ENCODE measurements at places on chromosomes 3 and 15. TPM values are rescaled to one million over a fixed set of nuclear protein-coding genes. Genes with fewer than 3 reads are reported as not detected.

DNA sequence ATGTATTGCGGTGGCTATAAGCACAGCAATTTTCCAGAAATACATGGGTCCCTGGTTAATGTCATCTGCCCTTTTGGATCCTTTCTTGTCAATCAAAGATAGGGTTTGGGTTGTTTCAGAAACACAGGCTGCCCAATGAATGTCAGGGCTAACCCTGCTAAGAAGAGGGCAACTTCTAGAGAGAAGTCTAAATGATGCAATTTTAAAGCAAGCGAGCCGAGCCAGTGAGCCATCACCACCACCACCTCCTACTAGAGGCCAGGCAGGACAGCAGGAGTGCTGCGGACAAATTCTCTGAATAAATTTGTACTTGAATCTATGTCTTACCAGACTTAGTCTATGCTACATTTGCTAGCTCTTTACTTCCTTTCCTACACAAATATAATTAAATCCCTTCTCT, 248.4 kb downstream of the CTNNB1 start:
- no peak for DNase-seq

DNA sequence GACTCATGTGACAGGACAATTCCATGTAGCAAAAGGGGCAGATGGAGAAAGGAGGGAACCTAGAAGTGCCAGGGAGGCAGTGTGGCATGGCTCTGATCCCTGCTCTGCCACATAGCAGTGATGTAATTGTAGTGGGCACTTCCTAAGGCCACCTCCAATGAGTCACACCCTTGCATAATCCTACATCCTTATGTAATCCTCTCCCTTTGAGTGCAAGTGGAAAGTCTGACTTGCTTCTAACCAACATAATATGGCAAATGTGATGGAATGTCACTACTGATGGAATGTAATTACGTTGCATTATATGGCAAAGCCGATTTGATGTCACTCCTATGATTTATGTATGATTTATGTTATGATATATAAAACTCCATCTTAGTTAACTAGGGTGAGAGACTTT, 72.9 kb upstream of the ATP2C1 start:
- DNase-seq = no peak

DNA sequence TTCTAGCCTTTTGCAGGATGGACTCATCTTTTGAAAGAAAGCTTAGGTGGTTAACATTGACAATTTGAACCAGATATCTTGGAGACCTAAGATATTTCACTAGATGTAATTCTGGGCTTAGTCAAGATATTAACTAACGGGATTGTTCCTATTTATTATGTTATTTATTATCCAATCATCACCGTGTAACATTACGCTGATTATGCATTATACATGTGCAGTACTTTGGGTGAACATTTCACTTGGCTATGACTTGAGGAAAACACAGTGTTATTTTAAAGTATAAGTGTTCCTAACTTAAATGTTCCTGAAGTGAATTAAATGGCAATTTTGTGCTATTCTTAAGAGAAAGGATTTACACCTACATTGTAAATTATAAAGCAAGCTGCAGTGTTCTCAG, 574.5 kb upstream of the KCNMB2 start:
- DNase-seq = no peak

DNA sequence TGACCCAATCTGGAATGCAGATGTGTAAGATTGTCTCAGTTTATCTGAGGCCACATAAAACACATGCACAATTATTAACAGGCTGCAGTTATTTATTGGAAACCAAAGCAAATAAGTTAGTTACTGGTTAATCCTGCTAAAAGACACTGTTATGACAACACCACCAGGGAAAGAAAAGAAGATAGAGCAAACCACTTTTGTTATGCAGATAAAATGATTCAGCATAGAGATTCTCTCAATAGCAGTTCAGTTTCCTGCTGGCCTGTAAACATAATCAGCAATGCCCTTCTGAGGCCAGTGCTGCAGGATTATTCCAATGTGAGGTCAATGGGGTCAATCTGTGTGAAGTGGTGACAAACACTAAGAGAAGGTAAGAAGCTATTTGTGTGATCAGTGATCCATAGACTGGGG, 244.4 kb downstream of the ZBTB20 start:
- no peak for DNase-seq

DNA sequence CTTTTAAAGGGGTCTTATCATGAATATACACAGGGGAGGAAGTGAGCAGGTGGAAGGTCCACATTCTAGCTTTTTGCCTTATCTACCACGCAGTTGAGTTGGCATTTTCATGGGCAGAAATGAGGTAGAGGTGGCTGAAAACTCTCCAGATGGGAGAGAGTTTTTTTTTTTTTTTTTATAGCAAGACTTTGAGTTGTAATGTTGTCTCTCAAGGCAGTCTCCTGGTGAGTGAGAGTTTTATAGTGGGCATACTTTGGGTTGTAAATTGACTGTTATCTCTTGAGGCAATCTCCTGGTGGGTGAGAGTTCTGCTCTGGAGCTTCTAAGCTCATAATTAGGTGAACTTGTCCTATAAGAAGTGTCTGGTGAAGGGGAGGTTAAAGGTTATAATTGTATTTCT, 191.7 kb upstream of the NAALADL2 start:
- no peak for DNase-seq

- no peak for DNase-seq
These were observed 151.2 kb downstream of the FOXP1 start for GRCh38 chr3:71432044-71432975.

- DNase-seq = peak; percentile 30
These were observed 583.9 kb downstream of the NTRK3 start for GRCh38 chr15:87672309-87673288.

- no peak for DNase-seq
These were observed 47.6 kb upstream of the PRICKLE2 start for GRCh38 chr3:64272842-64273241.

- DNase-seq = no peak
These were observed 7.8 kb downstream of the DCBLD2 start for GRCh38 chr3:98893740-98894139.

GRCh38 chr3:13475871-13476590, 4.1 kb upstream of the HDAC11 start:
- no peak for DNase-seq

DNA sequence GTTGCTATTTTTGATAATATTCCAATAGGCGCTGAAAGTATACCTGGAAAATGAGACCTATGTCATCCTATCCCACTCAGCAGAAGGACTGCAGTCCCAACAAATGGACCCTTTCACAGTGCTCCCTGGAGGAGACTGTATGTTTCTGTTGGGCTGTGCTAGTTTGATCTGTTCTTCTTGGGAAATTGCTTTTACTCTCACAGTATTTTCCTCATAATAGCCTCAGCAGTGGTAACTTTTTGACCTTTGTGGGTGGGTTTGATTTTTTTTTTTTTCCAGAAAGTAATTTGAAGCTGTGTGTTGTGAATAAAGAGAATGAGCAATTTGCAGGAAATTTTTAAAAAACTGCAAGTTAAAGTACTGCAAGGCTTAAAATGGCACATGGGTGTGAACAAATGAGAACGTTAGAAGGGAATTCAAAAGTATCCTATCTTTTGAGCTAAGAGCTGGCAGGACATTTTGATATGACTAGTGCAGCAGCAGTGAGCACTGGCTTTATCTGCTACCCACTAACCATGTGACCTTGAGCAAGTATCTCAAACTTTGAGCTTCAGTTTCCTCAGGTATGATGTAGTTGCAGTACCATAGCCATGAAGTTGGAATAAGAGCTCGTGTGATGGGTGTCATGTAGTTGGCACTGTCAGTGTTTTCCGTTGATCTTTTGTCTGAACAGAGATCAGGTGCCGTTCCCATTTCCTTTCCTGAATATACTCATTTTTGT, 118.4 kb downstream of the ATG7 start:
- DNase-seq = no peak

Gene PP2D1
- not detected for total RNA-seq

Gene PODXL2
- 39.6 TPM for total RNA-seq

Gene PTPN23
- total RNA-seq = 51.4 TPM

Gene GXYLT2
- total RNA-seq = 5.8 TPM

Gene KLHL24
- total RNA-seq = 21.2 TPM

Gene ANKDD1A
- total RNA-seq = 0.80 TPM

Gene THAP10
- total RNA-seq = 0.13 TPM
